Left cardiac atrium (tissue), 4 donors: ENCODE measurements at places on chromosomes 7 and 10.

DNA sequence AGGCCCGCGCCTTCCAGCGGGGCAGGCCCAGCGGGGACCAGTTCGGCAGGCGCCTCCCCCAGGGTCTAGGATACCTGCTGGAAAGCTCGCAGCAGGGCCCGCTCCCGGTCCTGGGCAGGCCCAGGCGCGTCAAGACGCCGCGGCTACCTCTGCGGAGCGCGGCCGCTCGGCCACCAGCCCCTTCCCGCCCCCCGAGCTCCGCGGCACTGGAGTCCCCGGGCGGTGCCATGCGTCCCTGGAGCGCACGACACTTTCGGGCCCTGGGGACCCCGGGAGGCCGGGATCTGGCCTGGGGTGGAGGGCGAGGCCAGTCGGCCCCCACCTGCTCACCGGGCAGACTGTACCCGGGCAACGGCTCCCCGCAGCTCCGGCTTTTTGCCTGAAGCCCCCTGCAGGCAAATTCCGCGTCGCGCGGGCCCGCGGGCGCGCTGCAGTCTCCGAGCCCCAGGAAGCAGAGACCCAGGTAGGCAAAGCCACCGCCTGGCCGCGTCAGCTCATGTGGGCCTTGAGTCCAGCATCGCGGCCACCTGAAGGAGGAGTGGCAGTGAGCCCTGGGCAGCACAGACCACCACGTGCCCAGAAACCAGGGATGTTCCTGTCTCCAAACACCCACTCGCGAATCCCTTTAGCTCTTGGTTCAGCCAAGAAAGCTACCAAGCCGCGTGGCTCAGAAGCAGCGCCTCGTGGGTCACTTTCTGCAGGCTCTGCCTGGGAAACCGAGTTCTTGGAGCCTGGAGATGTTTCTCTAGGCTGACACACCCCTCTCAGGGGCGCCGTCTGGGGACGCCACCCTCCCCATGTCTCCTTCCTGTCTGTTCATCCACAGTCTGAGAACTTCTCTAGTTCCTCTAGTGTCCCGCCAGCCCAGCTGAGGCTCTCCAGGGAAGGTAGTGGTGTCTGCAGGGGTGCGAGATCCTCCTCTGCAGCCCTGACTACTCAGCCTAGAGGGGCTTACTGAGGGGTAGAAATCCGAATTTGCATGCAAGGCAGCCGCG is 46.1 kb upstream of the APBB1IP start:
- DNase-seq = no peak

DNA sequence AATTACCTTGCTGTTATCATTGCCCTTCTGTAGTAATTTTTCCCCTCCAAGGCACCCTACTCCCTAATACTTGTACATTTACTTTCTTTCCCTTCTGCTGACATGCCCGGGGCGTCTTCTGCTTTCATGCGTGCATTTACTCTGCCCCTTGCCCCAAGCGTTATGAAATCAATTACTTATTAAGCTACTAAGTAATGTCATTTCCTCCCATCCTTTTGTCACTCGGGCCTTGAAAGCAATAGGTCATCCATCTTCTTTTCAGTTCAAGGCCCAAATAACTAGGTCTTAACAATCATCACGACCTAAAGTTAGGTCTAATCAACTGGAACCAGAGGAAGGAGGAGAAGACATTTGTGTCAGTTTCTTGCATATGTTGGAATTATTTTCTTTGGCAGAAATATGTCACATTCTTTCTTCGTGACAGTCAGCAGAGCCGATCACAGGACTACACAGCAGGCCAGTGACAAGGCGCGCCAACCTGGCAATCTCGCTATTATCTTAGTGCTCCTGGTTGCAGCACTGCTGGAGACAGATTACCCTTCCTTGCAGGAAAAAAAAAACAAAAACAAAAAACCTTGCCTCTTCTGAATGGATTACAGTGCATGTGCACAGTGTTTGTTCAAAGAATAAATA is 179.2 kb downstream of the RELN start:
- DNase-seq = no peak

- no peak for DNase-seq
These were observed 15.7 kb upstream of the SGCE start for GRCh38 chr7:94671444-94672235.

DNA sequence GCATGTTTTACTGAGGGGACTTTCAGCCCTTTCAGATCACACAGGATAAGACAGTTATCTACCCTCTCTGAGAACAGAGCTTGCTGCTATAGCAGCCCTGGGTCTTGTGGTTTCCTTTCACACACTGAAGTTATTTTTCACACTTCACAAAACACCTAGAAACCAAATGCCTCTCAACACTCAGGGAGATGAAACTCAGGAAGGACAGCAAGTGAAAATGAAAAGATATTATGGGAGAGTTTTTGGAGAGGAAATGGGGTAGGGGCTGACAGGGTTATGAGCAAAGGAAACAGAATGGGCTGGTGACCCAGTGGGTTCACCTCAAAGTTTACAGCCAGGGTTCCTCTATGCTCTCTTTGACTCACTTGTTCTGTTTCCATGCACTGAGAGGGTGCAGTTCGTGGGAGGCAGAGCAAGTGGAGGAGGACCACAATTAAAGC is 17.0 kb upstream of the GIMAP2 start:
- no peak for DNase-seq

DNA sequence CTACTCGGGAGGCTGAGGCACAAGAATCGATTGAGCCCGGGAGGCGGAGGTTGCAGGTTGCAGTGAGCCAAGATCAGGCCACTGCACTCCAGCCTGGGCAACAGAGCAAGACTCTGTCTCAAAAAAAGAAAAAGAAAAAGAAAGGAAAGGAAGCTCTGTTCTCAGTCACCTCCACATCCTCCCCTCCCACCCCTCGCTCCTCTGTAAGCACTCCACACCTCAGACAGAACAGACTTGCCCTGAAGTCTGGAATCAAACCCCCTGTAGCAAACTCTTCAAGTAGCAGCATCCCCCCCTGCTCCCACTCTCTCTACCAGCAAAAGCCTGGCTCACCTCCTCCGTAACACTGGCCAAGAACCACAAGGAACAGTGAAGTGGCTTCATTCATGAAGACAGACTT is 66.7 kb downstream of the PARD3 start:
- no peak for DNase-seq

- no peak for DNase-seq
These were observed 485 bp downstream of the ALOX5 start for GRCh38 chr10:45374350-45375052.

GRCh38 chr7:108093341-108093740 is 36.8 kb downstream of the LAMB4 start:
- DNase-seq = no peak

GRCh38 chr7:123351516-123352505 is 152.0 kb upstream of the SLC13A1 start:
- no peak for DNase-seq

- no peak for DNase-seq
These were observed 148.4 kb downstream of the PLXDC2 start for GRCh38 chr10:19964625-19965024.

- DNase-seq = no peak
These were observed 56.0 kb upstream of the MACROH2A2 start for GRCh38 chr10:69996611-69997010.

DNA sequence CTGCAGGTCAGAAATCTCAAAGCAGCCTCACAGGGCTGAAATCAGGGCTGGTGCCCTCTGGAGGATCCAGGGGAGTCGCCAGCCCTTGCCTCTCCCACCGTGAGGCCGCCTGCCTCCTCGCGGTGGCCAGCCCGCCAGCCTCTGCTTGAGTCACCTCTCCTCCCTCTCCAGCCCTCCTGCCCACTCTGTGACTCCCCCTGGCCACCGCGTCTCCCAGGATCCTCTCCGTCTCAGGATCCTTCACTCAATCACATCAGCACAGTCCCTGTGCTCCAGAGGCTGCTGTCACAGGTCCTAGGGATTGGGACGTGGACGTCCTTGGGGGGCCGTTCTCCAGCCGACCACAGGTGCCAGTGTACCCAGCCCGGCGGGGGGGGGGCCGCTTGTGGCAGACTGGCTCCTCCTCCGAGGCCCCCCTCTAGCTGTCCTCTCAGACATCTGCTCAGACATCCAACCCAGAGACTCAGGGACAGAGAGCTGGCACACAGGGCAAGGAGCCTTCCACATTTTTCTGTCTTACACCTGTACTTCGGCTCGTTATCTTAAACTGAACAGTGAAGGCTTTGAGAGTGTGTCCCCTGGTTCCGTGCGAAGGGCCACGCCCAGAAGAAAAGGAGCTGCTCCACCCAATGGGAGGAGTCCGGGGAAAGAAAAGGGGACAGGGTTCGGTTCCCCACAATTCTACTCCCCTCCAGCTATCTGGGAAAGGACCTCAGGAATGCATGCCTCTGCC is 9.4 kb upstream of the PPP2R2D start:
- DNase-seq = no peak

DNA sequence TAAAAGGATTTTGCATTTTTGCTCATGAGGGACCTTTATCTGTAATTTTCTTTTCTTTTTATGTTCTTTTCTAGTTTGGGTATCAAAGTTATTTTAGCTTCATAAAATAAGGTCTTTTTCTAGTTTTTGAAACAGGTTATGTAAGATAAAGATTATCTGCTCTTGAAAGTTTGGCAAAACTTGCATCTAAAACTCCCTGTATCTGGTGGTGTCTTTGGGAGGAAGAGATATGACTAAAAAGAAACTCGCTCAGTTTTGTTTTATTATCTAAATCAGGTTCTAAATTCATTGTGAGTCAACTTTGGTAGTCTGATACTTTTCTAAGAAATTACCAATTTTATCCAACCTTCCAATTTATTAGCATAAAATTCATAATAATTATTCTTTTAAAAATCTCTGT is 55.1 kb downstream of the VCL start:
- DNase-seq = no peak

DNA sequence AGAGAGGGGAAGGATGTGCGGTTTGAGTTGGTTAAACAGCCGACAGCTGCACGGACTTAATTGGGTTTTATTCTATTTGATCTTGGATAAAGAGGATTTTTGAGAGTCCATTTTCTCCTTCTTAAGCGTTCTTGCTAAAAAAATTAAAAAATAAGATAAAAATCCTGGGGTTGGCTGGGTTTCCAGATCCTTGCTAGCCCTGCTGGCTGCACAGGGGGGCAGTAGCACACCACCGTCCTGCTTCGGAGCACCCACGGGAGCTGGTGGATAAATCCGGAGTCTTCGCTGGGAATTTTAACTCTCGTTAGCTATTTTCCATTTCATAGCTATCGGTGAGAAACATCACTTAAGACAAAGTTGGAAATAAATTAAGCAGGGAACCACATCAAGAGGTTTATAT is 792.0 kb downstream of the TYW1 start:
- DNase-seq = no peak

GRCh38 chr10:124707144-124707467 is 37.1 kb downstream of the FAM53B start:
- no peak for DNase-seq

GRCh38 chr10:76088980-76089379 is 657.6 kb downstream of the LRMDA start:
- DNase-seq = no peak

- DNase-seq = no peak
These were observed 15.3 kb upstream of the PVRIG start for GRCh38 chr7:100204454-100204853.

DNA sequence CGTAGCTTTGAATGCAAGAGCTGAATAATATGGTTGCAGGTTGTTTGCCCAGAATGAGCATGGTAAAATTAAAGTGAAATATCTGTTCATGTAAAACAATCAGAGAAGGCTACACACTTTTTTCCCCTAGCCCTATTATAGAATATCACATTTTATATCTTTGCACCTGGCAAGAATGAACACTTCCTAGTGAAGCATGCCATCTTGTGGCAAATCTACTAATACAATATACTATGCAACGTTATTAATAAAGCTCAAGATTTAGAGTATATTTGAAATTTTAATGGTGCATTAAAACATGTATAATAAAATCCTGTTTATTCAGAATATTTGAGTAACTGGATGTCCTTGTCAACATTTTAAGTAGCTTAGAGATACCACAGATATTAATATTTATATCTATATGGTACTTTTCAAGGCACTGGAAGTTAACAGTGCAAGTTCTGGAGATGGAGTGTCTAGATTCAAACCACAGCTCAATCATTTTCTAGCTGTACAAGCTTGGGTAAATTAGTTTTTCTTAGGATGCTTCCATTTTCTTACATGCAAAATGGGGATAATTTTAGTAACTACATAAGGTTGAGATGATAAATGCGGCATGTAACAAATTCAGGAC is 643.1 kb upstream of the SEMA3D start:
- DNase-seq = no peak

DNA sequence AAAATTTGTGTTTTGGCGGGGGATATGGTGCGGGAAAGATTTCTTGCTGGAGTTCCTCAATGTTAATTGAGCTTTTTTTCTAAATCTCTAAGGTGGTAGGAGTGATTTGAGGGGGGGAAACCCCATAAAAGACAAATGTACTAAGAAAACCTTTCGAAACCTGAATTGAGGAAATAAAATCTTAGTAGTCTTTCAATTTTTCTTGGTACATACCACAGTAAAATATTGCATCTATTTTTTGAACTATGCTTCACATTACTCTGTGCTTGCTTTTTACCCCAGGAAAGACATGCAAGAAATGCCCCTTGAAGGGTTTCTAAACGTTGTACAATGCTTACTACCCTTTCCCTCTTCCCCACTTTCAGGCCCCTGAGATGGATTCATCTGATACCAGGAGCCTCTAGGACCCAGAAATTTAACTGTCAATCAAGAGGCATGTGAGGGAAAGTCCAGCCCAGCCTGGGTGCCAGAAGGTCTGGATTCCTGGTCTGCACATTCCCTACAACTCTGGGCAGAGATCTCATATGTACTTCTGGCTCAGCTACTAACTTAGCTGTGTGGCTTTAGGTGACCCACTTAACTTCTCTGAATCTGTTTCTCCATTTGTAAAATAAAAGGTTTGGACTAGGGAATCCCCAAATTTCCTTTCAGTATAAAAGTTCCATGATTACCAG is 5.8 kb upstream of the PDCD4 start:
- no peak for DNase-seq

GRCh38 chr7:39043531-39043930 is 65.8 kb downstream of the POU6F2 start:
- no peak for DNase-seq

DNA sequence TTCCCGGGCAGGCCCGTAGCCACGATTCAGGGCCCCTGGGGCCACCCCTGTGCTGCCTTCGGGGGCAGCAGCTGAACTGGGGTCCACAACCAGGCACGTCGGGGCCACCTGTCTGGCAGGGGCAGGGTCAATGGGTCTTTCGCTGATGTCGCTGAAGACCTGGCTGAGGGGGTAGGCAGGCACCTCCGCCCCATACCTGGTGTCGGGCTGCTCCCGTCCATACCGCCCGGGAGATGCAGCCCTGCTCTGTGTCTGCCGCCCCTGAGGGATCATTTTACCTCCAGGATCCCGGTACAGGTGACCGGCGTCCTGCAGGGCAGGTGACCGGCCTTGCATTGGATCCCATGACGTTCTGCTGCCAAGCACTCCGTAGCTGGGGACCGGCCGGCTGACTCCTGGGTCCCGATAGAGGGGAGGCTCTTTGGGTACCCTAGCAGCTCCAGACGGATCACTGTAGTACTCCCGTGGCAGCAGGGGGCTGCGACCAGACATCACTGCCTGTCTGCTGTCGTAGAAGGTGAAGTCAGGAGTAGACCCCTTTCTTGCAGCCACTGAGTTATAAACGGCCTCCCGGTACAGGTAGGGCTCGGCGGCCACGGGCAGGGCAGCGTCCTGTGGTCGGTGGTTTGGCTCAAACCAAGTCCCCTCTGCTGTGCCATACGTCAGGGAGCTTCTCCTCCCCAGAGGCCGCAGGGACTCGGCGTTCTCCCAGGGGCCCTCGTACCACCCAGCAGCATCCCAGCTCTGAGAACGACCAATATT is 85.2 kb downstream of the ZRANB1 start:
- no peak for DNase-seq

- DNase-seq = no peak
These were observed 287.5 kb downstream of the KCNMA1 start for GRCh38 chr10:77350134-77350533.
